Stimulated activated CD4-positive, alpha-beta T cell treated with anti-CD3 and anti-CD28 coated beads, Interleukin-12 subunit alpha, Interleukin-12 subunit beta, amount 100 ng/mL, for 4 hours (primary cell): ENCODE measurements at places on chromosomes 2 and 18.

DNA sequence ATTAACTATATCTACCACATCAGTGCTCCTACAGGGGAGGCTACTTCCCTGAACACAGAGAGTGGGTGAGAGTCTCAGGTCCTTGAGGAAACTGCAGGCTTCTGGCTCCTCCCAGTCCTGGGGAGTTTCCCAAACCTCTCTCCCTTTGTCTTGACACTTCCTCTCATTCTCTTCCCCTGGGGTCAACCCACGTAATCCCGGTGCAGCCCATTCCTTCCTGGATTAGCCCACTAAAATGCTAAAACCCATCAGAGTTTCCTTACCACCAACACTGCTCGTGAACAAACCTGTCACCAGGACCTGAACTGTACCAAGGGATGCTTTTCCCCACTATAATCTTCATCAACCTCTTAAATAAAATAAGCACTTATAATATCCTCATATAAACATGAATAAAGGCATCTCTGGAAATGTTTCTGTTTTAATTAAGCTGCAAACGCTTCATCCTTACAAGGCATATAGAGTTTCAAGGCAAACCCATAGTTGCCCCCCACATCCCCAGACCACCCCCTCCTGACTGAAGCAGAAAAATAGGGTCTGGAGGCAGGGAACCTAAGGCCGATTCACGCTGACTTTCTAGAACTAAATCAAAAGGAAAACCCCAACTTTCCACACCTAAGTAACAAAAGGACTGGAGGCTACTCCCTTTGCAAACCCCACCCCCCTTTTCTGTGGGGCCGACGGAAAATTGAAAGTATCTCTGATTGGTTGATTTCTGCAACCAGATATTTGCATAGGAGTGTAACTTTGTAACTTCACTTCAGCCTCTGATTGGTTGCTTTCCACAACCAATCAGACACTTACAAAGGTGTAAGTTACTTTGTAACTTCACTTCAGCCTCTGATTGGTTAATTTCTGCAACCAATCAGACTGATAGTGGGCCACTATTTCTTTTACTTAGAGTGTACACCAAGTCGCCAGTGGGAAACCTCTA lies 19.0 kb downstream of the TMSB10 start:
- no peak for DNase-seq

GRCh38 chr2:44763275-44763782 lies 178.2 kb upstream of the SIX3 start:
- DNase-seq = no peak

DNA sequence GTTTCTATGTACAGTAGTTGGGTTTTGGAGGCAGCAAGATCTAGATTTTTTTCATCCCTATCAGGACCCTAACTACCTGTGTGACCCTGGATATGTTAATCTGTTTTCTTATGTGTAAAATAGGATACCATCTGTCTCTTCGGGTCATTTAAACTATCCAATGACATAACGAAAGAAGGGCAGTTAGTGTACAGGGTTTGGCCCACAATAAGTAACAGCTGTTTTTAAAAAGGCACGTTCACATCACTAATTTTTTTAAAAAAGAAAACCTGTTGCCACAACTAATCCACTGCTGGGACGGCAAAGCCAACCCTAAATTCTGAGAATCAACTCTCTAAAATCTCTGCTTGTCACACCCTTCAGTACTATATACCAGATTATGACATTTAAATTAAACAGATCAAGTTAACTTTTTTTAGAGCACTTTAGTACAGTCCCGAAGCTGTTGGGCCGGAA lies 869 bp downstream of the USP40 start:
- no peak for DNase-seq

- DNase-seq = no peak
These were observed 53.7 kb upstream of the APCDD1 start for GRCh38 chr18:10400534-10401307.

GRCh38 chr2:15799432-15799827 lies 140.9 kb upstream of the MYCN start:
- DNase-seq = no peak
